Stimulated activated CD8-positive, alpha-beta memory T cell treated with anti-CD3 and anti-CD28 coated beads, Interleukin-2, amount 100 ng/mL, for 48 hours (primary cell): ENCODE measurements at places on chromosomes 3 and 15.

DNA sequence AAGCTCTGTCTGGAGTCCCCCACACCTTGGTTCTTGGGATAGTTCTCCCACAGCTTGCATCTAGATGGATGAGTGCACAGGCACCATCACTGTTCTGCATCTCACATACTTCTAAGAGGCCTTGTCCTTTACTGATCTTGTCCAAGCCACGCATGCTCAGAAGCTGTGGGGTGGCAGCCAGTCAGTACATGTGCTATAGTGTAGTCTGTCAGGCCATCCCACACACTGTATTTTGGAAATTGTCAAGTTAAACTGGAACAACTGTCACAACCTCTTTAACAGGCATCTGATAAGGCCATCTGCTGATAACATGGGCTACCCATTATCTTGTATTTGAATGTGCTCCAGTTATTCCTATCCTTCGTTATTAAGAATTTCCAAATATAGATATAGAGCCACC is 296.5 kb upstream of the AZI2 start:
- no peak for DNase-seq

GRCh38 chr3:115186351-115187148 is 39.5 kb upstream of the ZBTB20 start:
- no peak for DNase-seq

- no peak for DNase-seq
These were observed 12.1 kb downstream of the PLCL2 start for GRCh38 chr3:16896820-16897219.

DNA sequence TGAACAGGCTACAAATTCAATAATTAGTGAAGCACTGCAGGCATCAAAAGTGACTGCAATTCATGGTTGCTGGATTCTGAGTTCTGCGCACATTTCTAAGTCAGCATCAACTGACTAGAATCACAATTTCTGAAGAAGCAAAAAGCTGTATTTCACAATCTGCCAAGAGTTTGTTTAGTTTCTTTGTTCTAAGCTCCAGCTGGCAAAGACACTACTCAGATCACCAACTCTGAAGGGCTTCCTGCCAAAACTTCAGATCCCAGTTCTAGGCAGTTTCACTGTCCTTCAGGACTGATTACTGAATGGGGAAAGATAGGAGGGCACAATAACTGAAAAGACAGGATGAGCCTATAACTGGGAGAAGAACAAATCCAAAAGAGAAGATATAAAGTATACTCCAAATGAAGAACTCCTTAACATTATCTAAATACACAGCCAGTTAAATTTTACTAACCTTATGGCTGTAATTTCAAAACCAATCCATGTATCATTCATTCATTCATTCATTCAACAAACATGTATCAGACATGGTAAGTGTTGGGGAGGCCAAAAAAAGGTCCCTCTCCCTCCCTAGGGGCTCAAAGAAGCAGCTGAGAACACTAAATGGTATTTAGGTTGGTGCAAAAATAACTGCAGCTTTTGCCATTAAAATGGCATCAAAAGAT is 17.1 kb downstream of the TJP1 start:
- no peak for DNase-seq

- DNase-seq, result no peak
These were observed 9.6 kb upstream of the TAGLN3 start for GRCh38 chr3:111989061-111989678.

DNA sequence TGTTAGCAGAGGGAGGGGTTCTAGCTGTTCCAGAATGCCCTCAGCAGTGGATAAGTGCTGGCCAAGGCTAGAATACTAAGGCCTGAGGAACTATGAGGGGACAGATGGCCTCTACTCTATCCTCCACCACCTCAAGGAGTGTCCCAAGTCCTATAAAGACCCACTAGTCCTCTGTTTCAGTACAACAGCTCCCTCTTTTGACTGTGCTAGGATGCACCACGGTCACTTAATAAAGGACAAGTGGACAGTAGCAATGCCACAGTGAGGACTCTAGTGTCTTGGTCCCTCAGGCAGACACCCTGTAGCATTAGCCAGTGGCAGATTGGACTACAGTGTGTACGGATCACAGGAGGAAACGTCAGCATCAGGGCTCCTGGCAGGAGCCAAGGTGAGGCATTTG is 171.8 kb upstream of the PROK2 start:
- no peak for DNase-seq
